Stimulated activated CD4-positive, alpha-beta T cell treated with anti-CD3 and anti-CD28 coated beads, Interleukin-12 subunit alpha, Interleukin-12 subunit beta, amount 100 ng/mL, for 48 hours (primary cell): ENCODE measurements at places on chromosomes 16 and 17.

- DNase-seq: no peak
These were observed 276.6 kb upstream of the TNRC6C start for GRCh38 chr17:77681861-77682260.

DNA sequence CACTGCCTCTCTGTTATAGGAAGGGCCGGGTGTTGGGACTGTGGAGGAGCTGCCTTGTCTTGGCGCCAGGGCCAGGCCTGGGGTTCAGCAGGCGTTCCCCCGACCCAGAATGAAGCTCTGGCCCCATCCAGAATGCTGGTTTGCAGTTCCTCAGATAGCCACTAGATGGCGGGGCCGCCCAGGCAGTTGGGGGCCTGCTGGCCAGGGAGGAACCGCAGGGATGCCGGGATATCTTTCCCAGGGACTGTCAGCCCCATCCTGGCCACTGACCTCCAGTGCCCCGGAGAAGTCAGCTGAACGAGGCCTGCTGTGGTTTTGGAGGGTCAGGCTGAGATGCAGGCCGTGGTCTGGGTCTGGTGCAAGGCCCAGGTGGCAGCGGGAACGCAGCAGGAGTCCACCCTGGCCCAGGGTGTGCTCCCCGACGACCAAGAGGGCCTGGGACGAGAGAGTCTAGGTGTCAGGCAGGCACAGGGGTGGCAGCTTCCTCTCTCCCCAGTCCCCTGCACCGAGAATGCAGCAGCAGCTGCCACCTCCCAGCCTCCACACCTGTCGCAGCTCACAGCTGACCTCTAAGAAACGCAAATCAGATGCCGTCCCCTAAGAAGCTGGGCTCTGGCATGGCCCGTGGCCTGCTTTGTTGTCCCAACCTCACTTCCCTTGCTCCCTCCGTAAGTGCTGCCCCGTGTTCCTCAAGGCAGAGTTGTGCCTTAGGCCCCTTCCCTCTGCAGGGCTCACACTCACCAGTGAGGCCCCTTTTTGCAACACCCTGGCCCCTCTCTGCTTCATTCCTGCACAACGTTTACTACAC lies 51.2 kb downstream of the RMI2 start:
- peak; percentile 60 for DNase-seq

GRCh38 chr17:76048711-76049110 lies 21.6 kb upstream of the EVPL start:
- no peak for DNase-seq

DNA sequence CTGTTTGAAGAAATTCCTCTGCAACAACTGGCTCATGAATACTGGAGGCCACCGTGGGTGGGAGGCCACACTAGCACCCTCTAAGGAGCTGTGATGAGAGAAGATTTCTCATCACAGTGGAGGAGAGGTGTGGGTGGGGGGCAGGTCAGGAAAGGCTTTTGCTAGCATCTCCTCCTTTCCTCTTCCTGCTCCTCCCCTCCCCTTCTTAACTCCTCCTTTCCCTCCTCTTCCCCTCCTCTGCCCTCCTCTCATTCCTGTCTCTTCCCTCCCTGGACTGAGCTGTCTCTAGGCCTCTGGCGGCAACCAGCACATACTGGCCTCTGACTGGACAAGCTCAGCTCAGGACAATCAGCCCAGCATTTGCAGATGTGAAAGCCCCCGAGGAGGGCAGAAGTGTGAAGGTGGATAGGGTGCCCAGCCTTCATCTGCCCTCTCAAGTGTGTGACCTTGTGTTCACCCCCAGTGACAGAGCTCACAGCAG lies 19.0 kb upstream of the LHX1 start:
- no peak for DNase-seq

DNA sequence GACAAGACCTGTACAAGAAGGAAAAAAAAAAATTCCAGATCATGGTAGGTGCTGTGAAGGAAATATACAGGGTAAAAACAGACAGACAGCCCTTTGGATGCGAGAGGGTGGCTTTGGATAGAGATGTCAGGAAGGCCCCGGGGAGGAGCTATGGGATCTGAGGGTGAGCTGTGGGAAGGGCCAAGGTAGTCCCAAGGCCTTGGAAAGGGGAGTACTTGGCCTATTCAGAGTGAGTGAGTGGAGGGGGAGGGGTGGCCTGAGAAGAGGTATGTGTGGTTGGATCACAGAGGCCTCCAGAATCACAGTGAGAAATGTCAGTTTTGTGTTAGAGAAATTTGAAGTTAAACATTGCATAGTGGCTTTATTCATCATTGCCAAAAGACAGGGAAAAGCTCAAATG lies 31.2 kb upstream of the AKTIP start:
- DNase-seq: no peak

DNA sequence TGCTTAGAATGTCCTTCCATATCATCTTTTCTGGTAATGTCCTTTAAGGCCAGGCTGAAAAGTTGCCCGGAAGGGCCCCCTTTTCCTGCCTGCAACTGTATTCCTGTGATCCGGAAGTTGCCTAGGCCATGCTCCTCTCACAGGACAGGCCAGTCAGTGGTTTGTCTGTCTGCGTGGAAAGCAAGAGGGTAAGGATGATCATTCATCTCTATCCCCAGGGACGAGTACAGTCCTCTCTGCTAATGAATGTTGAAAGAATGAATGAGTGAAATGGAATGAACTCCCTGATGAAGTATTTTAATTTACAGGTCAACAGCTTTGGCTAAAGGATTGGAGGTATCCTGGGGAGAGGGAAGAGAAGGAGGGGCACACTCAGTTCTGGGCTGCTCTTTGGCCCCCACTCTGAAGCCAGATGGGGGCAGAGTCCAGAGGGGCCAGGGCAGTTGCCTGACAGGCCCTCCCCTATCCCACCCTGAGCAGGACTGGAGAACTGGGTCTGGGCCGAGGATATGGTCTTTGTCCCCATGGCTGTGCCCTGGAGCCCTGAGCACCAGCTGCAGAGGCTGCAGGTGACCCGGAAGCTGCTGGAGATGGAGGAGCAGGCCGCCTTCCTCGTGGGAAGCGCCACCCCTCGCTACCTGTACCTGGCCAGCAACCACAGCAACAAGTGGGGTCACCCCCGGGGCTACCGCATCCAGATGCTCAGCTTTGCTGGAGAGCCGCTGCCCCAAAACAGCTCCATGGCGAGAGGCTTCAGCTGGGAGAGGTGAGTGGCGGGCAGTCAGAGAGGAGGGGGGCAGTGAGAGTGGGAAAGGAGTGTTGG lies 3.2 kb downstream of the AOC3 start:
- no peak for DNase-seq

- DNase-seq: no peak
These were observed 102.2 kb downstream of the RAB11FIP4 start for GRCh38 chr17:31493656-31494155.
